ENCODE measurements at places on chromosomes 7 and 10.

DNA sequence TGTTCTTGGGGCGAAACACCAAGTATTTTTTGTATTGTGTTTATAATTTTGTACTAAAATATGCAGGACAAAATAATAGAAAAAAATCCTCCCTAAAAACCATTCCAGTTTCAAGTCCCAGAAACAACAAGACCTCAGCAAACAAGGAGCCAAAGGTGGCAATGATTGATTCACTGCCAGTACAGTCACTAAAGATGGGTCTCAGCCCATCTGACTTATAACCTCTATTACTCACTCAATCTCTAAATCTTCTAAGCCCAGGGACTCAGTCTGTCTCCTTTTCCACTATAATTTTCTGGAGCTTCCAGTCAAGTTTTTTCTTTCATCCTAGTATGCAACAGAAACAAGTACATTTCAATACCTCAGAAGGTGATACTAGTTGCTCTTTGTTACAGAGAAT lies 33.3 kb downstream of the SNX13 start:
- DNase-seq, result no peak

- DNase-seq, result no peak
These were observed 49.1 kb upstream of the STEAP1B start for GRCh38 chr7:22549051-22549450.

DNA sequence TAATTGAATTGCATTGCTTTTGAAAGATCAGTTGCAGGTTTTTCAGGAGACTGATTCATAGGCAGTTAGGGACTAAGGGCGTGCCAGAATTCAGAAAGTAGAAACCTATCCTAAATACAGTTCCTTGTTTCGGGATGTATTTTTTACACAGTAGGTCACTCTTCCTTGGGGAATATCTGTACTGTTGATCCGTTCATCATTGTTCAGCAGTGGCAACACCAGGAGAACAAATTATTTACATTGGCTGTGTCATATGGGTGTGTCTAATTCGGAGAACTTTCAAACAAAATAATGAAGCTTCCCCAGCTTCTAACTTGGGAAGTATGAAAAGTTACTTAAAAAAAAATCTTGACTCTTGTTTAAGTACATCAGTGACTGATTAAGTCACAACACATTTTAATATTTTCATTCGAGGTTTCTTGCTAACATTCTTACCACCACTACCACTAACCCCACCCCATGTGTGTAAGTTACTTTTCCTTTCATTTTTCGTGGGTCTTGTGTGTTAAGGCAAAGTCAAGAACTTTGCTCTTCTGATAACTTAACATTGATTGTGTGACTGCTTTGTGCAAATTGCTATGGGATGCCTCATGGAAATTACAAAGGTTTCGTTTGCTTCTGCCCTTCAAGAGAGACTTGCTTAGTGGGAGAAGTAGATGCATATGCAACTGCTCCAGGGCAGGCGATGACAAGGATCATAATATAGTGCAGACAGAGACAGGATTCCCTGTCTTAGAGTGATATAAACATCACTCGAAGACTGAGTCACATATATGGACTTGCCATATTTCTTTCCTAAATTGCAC lies 43.8 kb upstream of the RPA3 start:
- DNase-seq, result no peak

DNA sequence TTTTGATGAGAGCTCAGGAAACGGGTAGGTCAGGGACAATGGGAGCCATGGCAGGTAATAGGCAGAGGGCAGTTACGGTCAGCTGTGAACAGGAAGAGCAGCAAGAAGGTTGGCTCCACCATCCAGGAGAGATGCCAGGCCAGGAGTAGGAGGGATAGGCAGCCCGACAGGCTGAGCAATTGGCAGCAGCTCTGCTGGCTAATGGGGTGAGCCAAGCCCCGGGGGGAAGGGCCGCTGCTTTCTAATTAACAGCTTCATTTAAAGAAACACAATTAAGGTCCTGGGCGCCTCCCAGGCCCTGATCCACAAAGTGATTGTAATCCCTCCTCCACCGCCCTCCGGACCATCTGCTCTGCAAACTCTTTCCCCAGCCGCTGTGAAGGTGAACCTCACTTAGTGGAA lies 23.7 kb downstream of the SH2B2 start:
- DNase-seq, result no peak

- DNase-seq, result no peak
These were observed 100.6 kb downstream of the ZNF438 start for GRCh38 chr10:30931094-30931493.

DNA sequence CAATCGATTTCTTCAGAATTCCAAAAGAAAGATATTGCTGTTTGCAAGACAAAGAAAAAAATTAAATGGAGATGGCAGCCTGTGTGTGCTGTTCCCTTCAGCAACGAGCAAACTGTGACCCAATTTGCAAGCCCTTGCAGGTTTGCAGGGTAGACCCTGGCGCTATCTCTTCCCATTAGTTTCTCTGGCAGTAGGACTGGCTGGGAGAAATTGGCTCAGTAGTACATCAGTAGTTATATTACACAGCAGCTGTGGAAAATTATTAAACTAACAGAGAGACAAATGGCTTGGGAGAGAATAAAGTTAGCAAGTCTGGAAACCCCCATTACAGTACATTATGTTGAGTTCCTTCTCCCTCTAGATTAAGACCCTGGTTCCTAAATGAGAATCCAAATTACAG lies 116.4 kb upstream of the ITGB1 start:
- no peak for DNase-seq

DNA sequence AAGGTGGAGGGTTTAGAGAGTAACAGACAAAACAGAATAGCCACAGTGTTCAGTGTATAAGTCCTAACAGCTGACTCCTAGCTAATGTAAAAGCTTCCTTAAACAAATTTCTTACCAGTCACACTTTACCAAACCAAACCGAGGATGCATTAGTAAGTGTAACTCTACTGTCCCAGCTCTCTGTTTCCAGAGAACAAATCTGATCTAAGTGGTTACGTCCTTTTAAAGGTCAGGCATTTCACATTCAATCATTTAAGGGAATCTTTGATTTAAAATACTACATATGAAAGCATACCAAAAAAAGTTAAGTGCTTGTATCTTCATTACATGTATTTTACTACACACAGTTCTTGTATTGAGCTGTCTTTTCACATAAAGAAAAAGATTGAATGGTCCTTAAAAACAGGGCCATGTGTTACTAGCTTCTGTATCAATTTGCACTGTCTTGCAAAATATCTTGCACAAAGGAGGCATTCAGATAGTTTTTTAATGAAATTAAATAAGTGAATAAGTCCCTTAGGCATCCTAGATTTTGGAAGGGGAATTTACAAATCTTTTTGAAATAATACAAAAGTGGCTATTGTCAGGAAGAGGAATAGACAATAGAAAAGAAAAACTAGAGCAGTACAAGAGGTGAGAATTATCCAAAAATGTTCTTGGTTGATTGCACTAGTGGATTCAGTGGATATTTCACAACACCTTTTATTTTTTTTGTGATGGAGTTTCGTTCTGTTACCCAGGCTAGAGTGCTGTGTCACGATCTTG lies 58.4 kb upstream of the SPOCK2 start:
- DNase-seq, result no peak

DNA sequence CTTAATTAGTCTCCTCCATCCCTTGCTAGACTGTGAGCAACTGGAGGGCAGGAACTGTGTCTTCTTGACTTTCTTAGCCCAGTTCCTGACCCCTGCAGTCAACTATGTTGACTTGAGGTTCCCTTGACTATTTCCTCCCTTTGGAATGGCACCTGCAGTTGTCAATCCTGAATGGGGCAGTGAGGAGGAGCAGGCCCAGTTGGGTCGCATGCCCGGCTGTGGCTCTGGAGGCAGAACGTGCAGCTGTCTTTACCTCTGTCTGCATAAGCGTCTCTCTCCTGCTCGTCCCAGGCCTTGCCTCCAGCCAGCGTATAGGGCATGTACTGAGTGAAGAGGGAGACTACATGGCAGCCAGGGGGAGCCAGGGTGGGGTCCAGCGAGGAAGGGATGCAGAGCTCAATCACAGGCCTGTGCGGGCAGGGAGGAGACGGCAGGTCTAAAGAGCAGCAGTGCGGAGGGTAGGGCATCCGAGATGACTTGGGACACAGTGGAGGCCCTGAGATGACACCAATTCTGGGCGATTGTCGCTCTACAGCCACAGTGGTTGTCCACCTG lies 26.8 kb downstream of the PYROXD2 start:
- DNase-seq, result no peak

DNA sequence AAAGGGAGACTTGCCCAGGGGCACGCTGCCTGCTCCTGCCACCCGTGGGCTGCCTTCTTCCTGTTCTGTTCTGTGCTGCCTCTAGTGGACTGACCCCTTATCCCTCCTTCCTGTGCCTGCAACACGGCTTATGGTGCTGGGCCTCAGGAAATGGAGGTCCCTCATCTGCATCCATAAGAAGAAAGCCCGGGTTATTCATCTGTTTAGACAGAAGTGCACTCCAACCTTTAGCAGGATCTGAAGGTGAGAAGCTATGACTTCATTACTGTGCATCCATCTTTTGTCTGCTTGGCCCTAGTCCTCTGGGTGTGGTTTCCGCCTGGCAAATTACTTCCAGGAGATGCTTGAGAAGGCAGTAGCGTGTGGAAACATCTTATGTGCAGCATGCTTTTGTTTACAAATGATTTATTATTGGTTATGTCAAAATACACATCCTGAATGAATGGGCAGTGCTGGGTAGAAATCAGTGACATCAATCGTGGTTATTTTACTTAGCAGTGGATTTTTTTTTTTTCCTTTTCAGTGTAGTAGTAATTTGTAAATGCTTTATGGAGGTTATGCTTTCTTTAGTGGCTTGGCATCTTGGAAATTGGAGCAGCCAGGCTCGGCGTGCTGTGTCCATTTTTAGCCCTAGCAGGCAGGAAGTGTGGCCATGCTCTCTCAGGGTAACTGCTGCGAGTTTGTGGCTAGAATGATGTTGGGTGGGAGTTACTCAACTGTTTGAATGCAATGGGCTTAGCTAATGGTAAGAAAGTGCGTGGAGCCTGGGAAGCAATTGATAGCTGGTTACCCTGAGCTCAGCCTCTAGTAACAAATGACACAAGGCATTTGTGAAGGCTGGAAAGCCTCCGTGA lies 12.7 kb downstream of the PTPRE start:
- DNase-seq, result peak; percentile 1

DNA sequence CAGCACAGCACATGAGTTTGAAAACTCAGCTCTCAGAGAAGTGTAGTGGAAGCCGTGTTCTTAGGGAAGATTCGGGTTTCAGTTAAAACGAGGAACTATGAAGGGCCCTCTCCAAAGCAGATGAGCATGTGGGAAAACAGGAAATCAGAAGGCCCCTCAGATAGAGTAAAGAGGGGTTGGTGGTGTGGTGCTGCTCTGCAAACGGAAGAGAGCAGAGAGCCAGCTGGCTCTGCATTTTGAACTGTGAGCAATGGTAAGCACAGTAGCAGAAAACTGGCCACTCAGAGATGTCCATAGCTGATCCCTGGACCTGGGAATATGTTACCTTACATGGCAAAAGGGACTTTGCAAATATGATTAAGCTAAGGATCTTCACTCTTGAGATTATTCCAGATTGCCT lies 27.9 kb upstream of the CUL1 start:
- DNase-seq, result peak; percentile 5

DNA sequence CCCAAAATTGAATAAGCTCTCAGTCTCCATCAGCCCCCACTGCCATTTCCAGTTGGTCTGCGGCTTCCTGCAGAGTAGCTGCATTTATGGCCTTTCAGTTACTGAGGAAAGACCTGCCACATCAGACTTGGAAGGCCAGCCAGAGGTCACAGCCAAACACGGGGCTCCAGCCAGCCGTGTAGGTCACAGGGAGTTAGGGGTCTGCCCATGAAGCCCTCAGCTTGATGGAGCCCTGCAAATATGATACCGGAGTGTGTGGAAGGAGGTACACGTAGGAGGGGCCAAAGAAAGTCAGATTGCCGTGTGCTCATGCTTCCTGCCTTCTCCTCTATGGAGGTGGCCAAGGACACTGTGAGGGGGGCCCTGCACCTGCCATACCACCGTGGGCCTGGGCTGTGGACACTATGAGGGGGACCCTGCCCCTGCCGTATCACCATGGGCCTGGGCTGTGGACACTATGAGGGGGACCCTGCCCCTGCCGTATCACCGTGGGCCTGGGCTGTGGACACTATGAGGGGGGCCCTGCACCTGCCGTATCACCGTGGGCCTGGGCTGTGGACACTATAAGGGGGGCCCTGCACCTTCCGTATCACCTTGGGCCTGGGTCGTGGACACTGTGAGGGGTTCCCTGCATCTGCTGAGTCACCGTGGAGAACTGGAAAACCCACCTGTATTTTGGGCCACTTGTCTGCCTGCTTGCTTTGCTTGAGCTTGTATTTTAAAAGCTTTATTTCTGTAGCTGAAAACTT lies 335.7 kb upstream of the SHH start:
- no peak for DNase-seq

DNA sequence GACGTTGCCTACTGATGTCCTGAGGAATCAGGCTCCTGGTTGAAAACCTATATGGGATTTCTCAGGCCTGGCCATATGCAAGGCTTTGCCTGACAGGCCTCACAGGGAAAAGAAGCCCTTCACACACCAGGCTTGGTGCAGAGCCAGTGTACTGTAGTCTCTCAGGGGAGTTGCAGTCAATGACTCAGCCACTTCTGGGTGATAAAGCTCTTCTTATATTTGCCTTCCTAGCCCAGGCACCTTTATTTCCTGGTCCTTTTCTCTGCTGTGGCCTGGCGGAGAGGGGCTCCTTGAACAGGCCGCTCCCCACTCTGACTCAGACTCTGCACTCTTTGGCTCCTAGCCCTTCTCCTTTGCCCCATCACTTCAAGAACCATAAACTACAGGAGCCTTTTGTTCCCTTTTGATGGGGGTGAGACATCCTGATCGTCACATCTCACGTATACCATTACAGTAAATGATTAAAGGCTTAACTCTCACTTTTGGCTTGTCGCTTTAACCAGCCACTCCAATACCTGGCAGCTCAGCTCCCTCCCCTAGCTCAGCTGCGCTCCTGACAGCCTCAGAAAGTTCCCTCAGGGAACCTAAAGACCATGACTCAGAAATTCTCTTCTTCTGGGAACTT lies 33.5 kb downstream of the DPY19L1 start:
- no peak for DNase-seq

DNA sequence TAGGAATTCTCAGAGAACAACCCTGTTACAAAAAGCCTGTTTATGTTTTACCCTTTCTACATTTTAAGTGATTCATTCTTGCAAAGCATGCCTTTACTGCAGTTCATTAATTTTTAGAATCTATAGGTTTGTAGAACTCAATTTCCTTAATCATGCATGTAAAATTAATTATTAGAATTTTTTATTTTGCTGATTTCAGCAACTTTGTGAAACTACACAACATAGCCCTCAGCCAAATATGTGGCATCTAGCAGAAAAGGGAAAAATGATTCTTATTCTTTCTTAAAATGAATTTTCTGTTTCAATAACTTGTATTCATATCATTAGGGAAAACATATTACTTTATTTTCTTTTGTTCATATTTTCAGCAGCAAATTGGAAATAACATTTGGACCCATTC lies 392.9 kb upstream of the PFKP start:
- no peak for DNase-seq

DNA sequence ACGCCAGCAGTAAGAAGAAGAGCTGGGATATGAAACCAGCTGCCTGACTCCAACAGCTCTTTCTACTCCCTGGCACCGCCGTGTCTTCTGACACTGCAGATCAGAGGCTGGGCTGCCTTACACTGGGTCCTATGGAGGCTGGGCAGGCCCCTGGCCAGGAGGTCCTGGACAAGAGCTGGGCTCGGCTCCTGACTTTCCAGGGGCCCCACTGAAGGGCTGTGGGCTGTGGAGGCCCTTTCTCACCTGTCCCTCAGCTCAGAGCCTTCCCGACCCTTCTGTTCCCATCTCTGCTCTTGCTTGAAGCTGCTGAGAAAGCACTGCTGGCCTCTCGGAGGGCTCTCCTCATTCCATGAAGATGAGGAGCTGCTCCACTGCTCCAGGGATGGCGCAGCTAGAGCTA lies 85.9 kb upstream of the UNC5B start:
- DNase-seq, result no peak

GRCh38 chr7:21256310-21256877 lies 171.5 kb upstream of the SP4 start:
- peak; percentile 3 for DNase-seq
